ENCODE measurements at places on chromosomes 6 and 20.

GRCh38 chr6:71476371-71476770 is 187.8 kb downstream of the OGFRL1 start:
- no peak for DNase-seq

GRCh38 chr20:56249244-56249955 is 868 bp downstream of the MC3R start:
- DNase-seq, result no peak

- DNase-seq, result no peak
These were observed 200.5 kb downstream of the ARID1B start for GRCh38 chr6:156977527-156978291.

GRCh38 chr6:30350524-30350923 is 5.6 kb downstream of the RPP21 start:
- no peak for DNase-seq

GRCh38 chr6:133992992-133993680 is 40.1 kb downstream of the TBPL1 start:
- DNase-seq, result no peak

- DNase-seq, result no peak
These were observed 28.2 kb upstream of the TAF8 start for GRCh38 chr6:42021847-42022754.

- DNase-seq, result peak; percentile 16
These were observed at the start of gene FNDC11 for GRCh38 chr20:63553933-63554290. Gene FNDC11, plus strand, starts transcription at chr20:63554159. Its CDS starts 1,505 bp downstream, at chr20:63555664.

GRCh38 chr6:18422136-18422535 is 35.0 kb downstream of the RNF144B start:
- DNase-seq, result no peak

GRCh38 chr20:17884307-17885003 is 84.1 kb downstream of the SNX5 start:
- no peak for DNase-seq

- no peak for DNase-seq
These were observed 54.1 kb upstream of the IER3 start for GRCh38 chr6:30798494-30798893.

- no peak for DNase-seq
These were observed 12.6 kb downstream of the SRC start for GRCh38 chr20:37358366-37359150.

- peak; percentile 79 for DNase-seq
These were observed 3.9 kb downstream of the PTPRK start for GRCh38 chr6:128516514-128516898.

DNA sequence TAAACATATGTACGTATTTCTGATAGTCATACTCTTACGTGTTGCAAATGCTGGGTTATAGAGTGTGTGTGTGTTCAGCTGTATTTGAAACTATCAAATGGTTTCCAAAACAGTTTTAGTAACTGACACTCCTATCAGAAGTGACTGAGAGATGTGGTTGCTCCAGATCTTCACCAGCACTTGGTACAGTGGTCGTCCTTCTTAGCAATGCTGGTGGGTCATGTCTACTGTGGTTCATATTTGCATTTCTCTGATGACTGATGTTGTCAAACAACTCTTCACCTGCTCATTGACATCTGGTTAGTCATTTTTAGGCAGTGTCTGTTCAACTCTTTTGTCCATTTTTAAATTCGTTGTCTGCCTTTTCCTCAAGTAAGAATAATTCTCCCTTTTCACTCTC is 259.3 kb downstream of the KIF16B start:
- no peak for DNase-seq

GRCh38 chr6:16967470-16967817 is 134.4 kb upstream of the STMND1 start:
- DNase-seq, result no peak

- DNase-seq, result peak; percentile 82
These were observed 147.1 kb downstream of the PRL start for GRCh38 chr6:22149501-22150367.

- DNase-seq, result no peak
These were observed 71.9 kb downstream of the FAM120B start for GRCh38 chr6:170378502-170378901.

DNA sequence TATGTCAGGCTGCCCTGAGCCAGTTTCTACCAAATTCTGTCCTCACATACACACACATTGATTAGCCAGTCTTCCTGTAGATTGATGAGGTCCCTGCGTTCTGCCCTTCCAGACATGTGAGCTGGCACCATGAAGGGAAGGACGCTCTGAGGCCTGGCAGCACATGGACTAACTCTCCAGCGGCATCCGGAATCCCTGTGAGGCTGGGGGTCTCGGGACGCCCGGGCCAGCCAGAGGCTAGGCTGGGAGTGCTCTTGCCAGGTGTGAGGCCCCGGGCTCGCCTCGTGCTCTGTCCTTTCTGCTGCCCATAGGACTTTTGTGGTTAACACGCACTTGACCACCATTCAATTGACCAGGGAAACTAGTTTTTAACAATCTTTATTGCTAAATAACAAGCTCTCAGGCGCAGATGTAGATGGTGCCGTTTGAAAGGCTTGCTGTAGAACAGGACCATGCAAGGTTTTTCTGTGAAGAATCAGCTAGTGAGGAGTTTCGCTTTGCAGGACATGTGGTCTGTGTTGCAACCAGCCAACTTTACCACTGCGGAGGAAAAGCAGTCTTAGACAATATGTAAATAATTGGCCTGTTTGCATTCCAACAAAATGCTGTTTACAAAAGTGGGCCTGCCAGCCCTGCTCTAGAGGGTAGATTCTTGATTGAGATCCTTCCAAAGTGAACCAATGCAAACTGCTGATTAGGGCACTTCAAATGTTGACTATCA is 29.3 kb downstream of the FOXF2 start:
- DNase-seq, result no peak

GRCh38 chr6:44892579-44892978 is 435.6 kb upstream of the RUNX2 start:
- no peak for DNase-seq

DNA sequence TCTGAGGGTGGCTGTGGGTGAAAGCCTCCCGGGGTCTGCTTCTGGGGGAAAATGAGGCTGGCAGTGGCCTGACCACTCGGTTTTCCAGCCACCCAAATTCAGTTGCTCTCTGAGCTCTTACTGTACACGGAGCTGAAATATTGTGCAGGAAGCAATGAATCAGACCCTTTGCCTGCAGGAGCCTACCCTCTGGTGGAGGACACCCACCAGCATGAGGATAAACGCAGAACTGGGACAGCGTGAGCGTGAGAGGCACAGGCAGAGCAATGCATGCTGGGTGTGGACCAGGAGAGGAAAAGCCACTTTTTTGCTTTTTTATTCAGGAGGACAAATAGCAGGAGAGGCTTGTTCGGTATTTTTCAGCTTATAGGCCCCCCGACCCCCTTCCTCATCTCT is 298.0 kb downstream of the QKI start:
- DNase-seq, result no peak

- DNase-seq, result no peak
These were observed 418.4 kb downstream of the KHDRBS2 start for GRCh38 chr6:61867635-61868034.

DNA sequence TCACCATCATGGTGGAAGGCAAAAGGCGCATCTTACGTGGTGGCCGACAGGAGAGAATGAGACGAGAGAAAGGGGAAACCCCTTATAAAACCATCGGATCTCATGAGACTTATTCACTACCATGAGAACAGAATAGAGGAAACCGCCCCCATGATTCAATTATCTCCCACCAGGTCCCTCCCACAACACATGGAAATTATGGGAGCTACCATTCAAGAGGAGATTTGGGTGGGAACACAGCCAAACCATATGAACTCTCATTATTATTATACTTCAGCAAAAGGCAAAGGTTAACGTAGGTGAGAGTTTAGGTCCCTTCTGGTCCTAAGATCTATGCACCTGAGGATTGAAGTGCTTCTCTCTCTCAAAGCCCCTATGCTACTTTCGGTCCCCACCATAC is 2.4 kb upstream of the PFDN4 start:
- no peak for DNase-seq

DNA sequence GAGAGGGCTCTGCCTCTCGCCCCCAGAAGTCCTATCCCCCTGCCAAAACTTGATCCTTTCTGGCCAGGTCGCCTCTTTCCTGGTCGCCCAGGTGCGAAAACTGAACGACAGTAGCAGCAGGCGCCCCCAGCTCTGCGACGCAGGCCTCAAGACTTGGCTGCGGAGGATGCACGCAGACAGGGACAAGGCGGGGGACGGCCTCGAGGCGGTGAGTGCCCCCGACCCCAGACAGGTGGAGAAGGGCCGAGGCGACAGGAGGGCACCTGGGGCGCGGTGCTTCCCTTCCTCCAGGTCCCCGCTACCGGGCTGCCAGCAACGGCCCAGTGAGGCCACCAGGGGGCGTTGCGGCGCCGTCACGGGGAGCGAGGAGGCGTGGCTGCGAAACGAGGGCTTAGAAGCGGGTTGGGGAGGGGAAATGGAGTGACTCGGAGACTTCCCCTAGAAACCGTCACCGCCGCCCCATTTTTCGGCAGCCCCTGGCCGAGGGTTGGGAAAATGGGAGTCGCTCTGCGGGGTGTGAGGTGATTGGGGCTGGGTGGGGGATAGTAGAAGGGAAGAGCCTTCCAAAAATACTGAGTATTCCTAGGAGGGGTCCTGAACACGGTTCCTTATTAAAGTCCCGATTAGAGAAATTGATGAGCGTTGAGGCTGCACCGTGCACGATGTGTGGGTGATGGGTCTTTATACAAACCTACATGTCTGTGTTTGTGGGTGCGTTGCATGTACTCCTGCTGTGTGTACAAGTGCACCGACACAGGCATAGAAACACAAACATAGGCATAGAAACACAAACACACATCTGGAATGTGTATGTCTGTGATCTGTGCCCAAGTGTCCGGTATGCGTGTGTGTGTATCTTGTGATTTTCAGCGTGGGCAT is 44.6 kb downstream of the ARHGAP40 start:
- peak; percentile 53 for DNase-seq

- no peak for DNase-seq
These were observed 228.8 kb upstream of the FAM83B start for GRCh38 chr6:54617730-54618129.

- no peak for DNase-seq
These were observed 830.6 kb downstream of the KIF16B start for GRCh38 chr20:15742627-15743026.

GRCh38 chr20:62123450-62124118 is 1.3 kb downstream of the LSM14B start:
- DNase-seq, result no peak

GRCh38 chr20:11304795-11305194 is 612.9 kb upstream of the BTBD3 start:
- DNase-seq, result no peak
